ENCODE measurements at places on chromosomes 5 and 9.

- no peak for DNase-seq
Observed at GRCh38 chr5:35143841-35144240, 86.4 kb downstream of the PRLR start.

- DNase-seq, result no peak
Observed at GRCh38 chr9:113622600-113623400, 159.3 kb downstream of the RGS3 start.

- DNase-seq, result no peak
Observed at GRCh38 chr9:34589636-34590380, at the start of gene CNTFR. Gene CNTFR, minus strand, starts transcription at chr9:34589724. Its CDS starts 20,743 bp downstream, at chr9:34568981.

DNA sequence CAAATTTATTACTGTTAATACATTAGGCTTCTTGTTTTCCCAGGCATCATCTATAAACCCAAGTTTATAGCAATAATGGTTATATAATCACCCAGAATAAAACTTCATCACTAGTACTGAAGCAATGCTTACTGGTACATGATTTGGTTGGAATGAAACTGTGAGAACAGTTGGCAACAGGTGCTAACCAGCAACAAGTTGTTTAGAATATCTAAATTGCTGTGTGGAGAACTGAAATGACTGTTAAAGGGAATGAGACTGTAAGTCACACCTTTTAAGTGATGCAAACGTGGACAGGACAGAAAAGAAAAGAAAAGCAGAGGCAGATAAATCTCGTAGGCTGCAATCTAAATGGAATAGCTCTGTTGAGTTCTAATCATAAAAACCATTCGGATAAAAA is 2.5 kb downstream of the YIPF5 start:
- DNase-seq, result no peak

GRCh38 chr5:124654418-124654817 is 92.0 kb downstream of the ZNF608 start:
- no peak for DNase-seq

GRCh38 chr5:87313216-87313615 is 45.5 kb downstream of the RASA1 start:
- DNase-seq, result no peak

- no peak for DNase-seq
Observed at GRCh38 chr9:129929496-129930125, 94.4 kb downstream of the USP20 start.

DNA sequence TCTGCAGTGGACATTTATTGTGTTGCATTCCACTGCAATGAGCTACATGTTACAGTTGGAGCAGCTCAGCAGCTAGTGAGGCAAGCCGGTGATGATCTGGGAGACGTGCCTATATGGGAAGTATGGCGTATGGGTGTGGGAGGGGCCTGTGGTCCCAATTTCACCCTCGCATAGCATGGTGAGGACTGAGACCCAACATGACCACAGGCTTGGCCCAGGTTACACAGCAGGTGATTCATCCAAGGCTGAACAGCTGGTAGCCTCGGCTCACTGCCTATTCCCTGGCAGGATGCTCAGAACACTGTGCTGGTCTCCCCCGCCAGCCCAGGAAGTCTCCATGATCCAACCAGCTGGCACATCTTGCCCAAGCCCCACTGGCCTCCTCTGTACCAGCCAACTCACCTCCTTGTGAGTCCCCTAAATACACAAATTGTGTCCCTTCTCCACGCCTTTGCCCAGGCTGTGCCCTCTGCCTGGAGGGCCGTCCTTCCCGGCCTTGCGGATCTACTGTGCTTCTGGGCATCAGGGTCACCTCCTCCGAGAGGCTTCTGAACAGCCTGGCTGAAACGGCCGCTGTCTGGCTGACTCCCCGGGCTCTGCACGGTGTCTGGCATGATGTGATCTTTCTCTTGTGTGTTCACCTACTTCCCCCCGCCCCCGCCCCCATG is 81.4 kb downstream of the NSUN2 start:
- no peak for DNase-seq

DNA sequence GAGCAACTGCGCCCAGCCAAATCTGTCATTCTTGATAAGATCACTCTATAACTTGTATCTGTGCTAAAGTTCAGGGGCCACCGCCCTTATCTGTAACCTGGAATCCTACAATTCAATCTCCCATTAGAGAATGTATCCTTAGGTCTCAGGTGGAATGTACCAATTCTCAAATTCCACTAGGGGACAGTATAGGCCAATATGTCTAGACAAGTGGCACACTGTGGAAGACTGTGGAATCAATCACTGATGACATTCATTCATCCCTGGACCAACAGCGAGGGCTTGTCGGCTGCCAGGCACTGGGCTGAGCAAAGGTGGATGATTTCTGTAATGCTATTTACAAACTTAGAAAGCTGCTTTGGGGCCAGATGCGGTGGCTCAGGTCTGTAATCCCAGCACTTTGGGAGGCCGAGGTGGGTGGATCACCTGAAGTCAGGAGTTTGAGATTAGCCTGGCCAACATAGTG is 28.7 kb upstream of the MEGF9 start:
- DNase-seq, result no peak

DNA sequence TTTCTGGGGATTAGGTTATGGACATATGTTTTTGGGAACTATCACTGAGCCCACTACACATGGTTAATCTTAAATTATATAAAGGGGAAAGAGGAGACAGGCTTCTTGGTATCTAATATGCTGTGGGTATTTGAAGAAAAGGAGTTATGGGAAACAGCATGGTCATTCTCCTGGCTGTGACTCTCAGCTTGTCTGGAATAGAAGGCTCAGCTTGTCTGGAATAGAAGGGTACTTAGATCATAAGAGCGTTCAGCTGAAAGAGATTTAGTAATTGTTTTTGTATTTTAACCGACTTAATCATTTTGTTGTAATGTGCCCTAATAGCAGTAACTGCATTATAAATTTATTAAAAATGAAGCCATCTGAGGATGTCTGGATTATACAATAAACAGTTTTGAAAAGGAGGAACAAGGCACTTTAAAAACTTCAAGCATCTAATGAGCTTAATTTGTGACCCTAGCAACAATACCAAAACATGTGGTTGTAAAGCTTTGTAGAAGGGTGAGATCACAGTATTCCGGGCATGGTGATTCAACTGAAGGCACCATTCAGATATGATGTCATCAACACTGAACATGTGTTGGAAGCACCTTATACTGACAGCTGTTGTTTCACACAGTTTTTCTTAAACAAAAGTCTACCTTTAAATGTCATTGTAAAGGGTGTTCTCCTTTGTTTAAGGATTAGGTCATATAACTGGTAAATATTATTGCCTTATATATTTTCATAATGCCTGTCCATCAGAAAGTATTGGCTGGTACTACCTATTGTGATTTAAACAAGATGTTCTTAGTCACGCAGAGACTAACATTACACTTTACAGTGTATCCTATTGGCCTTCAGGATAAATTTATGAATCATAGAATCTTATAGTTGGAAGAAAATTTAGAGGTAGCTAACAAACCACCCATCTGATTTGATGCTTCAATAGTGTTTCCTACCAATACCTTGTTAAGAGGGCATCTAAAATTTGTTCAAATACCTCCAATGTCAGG is 2174.1 kb upstream of the WWC1 start:
- no peak for DNase-seq

DNA sequence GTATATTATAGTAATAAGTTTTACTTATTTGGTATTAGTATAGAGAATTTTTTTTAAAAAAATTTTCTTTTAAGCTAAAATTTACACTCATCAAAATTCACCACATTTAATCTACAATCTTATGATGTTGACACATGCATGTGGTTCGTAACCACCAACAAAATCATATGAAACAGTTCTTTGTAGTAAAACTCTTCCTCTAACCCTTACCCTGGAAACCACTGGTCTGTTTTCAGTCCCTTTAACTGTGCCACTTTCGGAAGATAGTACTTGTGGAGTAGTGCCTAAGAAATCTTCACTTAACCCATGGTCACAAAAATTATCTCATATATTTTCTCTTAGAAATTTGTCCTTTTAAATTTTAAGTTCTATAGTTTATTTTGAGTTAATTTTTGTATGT is 1498.8 kb downstream of the MAT2B start:
- DNase-seq, result no peak

DNA sequence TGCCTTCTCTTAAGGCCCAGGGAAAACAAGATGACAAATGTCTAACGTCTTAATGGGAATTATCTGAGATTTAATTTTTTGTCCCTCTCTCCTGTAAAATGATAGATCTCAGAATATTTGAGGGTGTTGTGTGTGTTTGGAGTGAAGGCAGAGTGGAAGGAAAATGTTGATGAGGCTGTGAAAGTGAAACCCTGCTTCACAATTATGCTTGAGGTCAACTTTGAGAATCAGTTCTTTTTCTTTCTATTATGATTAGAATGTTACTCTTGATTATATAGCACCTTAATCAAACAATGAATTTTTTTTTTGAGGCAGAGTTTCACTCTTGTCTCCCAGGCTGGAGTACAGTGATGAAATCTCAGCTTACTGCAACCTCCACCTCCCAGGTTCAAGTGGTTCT is 5.5 kb upstream of the LOX start:
- no peak for DNase-seq

DNA sequence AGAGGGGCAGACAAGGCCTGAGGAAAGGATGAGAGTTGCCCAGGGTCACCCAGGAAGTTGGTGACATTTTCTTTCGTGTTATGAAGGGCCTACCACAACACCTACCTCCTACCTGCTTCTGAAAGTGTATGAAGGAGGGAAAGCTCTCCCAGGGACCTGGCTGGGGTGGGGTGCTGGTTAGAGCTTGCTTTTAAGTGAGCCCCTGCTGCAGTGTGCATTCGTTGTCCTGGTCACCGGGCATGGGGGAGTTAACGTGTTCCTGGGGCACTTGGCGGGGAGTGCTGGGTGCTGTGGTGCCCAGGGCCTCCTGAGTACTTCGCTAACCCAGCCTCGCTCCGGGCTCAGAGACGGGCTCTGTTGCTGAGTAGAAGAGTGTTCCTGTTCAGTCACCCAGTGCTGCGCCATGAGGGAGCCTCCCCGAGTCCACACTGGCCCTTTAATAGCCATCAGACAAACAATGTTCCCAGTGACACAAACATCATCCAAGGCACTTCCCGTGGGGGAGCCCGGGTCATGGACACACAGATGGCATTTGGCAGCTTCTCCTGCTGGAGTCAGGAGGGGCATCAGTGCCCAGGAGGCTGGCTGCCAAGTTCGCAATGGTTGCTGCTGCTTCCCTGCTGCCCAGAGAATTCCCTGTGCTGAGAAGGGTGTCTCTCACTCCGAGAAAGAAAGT is 85.7 kb downstream of the AMBP start:
- no peak for DNase-seq

DNA sequence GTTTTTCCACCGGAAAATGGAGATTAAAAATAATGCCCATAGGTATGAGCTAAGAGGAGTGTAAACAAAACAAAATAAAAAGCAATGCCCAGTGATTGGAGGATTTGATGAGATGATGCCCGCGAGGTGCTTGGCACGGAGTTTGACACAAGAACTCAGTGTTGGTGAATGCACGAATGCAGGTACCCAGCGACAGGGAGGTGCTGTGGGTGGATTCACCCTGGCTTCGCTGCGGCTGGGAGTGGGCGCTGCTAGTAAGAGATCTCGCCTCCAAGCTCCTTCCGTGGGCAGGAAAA is 526 bp upstream of the STXBP1 start:
- DNase-seq, result no peak

GRCh38 chr5:67222243-67223025 is 25.8 kb upstream of the CD180 start:
- DNase-seq, result no peak

DNA sequence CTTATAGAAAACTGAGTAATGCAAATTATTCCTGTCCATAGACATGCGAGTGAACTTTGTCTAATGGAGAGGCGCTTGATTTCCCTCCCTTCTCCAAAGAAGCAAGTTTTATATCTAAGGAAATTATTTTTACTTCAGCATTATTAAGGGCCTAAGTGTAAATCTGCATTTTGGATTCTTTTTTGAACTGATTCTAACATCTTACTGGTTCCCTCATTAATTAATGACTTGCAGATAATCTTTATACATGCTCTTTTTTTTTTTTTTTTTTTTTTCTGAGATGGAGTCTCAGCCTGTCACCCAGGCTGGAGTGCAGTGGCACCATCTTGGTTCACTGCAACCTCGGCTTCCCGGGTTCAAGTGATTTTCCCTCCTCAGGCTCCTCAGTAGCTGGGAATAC is 209.5 kb downstream of the TLE4 start:
- no peak for DNase-seq

DNA sequence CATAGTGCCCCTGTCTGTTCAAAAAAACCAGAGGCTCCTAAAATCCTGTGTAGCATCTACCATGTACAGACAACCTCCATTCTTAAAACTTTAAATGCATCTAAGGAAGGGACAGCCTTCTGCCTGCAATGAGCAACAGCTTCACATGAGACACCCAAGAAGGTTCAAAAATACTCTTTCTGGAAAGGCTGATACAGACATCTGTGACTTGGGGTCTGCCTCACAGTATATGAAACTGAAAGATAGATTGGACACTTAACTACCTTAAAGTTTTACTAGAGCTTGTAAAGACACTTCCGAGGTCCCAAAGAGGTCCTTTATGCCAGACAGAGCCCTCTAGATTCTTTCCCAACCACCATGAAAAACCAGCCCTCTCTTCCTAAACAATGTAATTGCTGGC is 28.2 kb upstream of the CATSPER3 start:
- DNase-seq, result no peak

- no peak for DNase-seq
Observed at GRCh38 chr9:27432308-27432707, 91.8 kb upstream of the IFNK start.
